ENCODE measurements at places on chromosomes 1 and 21. TPM values are rescaled to one million over a fixed set of nuclear protein-coding genes. Genes with fewer than 3 reads are reported as not detected.

DNA sequence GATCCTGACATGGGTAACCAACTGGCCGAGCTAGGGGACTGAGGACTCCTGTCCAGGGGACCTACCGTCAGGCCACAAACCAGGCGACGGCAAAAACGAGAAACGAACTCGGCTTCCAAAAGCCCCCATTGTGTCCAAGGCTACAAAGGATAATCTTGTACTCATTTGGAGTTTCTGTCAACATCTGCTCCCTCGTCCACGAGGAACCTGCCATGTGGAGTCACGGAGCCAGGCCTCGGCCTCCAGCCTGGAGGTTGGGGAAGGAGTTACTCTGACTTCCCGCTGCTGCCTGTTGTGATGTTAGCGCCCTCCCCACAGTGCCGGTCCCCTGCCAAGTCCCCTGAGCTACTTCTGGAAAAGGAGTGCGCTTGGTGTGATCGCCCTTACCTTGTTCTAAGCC is 7.3 kb downstream of the KRTAP10-1 start:
- DNase-seq: no peak

GRCh38 chr1:42086146-42086545 is 67.1 kb upstream of the GUCA2B start:
- DNase-seq: no peak

DNA sequence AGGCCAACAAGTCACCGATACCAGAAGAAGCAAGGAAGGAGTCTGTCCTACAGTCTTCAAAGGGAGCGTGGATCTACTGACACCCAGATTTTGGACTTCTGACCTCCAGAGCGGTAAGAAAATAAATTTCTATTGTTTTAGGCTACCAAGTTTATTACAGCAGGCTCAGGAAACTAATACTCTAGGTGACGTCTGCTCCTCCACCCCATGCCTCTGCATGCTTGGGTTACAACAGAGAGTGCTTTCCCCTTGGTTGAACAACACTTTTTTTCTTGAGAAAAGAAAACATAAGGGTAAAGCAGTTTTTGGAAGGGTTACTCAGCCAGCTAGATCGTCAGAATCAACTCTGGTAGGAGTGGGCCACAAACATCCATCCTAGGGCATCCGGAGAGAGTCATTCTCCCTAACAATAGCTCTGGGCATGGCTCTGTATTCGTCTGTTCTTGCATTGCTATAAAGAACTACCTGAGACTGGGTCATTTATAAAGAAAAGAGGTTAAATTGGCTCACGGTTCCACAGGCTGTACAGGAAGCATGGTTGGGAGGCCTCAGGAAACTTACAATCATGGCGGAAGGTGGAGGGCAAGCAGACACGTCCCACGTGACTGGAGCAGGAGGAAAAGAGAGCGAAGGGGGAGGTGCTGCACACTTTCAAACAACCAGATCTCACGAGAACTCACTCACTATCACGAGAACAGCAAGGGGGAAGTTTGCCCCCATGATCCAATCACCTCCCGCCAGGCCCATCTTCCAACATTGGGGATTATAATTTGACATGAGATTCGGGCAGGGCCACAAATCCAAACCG is 22.2 kb upstream of the DNAJC11 start:
- DNase-seq: no peak

GRCh38 chr1:48214820-48215219 is 7.7 kb upstream of the SLC5A9 start:
- DNase-seq: no peak

Gene NFIA
- polyA plus RNA-seq: 35.3 TPM

DNA sequence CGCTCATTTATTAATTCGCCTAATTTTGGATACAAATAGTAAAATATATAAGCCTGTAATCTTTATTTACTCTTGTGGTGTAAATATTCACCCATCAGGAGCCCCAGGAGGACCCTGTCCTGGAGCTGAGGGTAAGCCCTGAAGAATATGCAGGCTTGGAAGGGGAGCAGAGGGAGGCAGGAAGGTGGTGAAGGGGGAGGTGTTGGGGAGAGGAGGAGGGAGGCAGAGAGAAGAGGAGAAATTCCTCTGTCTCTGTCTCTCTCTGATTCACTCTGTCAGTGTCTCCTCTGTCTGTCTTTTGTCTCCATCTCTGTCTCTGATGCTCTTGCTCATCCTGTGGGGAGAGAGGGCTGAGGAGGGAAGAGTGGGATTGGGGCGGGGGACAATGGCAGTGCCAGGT is 2.8 kb upstream of the C4BPB start:
- DNase-seq: no peak

Data from muscle of arm (tissue), 14 donors.